ENCODE measurements at places on chromosomes 13 and 19. TPM values are rescaled to one million over a fixed set of nuclear protein-coding genes. Genes with fewer than 3 reads are reported as not detected.

Gene IRS2
- total RNA-seq, result 15.3 TPM

Gene COX7A1
- 88.5 TPM for total RNA-seq

Gene SYDE1
- total RNA-seq, result 29.6 TPM

Gene ZSWIM9
- total RNA-seq, result 10.0 TPM

GRCh38 chr13:109745702-109746101 lies 40.7 kb downstream of the IRS2 start:
- H3K27me3 ChIP-seq, result no peaks in the 10 kb centered on the region
- DNase-seq, result no peak
- H3K36me3 ChIP-seq, result no peaks in the 10 kb centered on the region
- no peaks in the 10 kb centered on the region for H3K4me1 ChIP-seq
- H3K27ac ChIP-seq, result no peak overlapping the region

DNA sequence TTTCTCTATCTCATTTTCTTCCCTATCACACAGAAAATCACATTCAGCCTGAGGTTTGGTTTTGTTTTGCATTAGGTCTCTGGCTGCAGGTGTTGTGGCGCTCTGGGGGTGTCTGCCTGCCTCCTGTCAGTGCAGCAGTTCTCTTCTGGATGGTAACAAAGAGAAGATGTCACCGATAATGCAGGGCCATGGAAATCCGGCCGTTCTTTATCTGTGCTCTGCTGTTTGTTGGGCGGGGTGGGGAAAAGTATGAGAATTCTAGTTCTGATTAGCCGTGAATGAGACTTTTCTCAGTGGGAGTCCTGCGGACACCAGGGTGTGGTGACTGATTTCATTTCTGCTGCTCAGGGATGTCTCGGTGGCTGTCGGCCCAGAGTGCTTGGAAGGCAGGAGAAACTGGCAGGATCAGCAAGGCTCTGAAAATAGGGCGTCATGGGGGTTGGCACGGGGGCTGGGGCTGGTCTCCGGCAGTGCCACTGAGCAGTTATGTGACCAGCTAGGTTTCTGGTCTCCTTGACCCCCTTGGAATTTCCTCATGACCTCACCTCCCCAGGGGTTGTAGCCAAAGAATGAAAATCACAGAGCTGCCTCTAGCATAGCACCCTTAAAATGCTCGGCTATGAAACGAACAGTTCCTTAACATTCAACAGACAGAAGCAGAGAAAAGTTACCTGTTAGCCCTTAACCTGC lies 5.0 kb downstream of the RNF113B start:
- H3K27me3 ChIP-seq, result no peaks in the 10 kb centered on the region
- H3K36me3 ChIP-seq, result no peaks in the 10 kb centered on the region
- no peak for DNase-seq
- peak overlapping the region; percentile 79 for H3K27ac ChIP-seq
- H3K4me1 ChIP-seq, result no peaks in the 10 kb centered on the region

DNA sequence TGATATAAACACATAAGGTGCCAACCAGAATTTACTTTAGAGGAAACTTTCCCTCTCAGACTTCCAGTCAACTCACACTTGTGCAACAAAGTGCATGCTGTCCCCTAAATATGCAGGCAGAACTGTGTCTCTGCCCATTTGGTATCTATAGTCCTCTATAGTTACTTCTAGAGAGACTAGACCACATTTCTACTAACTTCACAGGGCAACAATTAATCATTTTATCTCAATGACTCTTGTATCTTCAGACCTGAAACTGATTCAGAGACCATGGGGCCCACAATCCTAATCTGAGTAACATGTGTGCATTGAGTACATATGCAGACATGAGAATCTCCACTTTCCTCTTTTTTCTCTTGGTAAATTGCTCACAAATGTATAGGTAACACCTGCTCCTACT lies 158.1 kb downstream of the ZNF486 start:
- no peak for DNase-seq
- peaks cover 7% of the 10 kb centered on the region for H3K4me1 ChIP-seq
- no peak overlapping the region for H3K27ac ChIP-seq
- H3K36me3 ChIP-seq, result no peaks in the 10 kb centered on the region
- H3K4me3 ChIP-seq, result no peak overlapping the region

DNA sequence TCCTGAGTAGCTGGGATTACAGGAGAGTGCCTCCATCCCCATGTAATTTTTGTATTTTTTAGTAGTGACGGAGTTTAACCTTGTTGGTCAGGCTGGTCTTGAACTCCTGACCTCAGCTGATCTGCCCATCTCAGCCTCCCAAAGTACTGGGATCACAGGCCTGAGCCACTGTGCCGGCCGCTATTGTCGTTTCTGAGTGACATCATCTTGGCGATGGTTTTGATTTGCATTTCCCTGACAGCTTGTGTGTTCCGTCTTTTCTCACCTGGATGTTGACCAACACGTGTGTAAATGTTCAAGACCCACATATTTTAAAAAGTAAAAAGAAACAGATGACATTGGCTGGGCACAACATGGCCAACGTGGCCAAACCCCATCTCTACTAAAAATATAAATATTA lies 12.8 kb upstream of the MKNK2 start:
- no peak overlapping the region for H3K4me3 ChIP-seq
- no peaks in the 10 kb centered on the region for H3K27me3 ChIP-seq
- H3K36me3 ChIP-seq, result no peaks in the 10 kb centered on the region
- H3K27ac ChIP-seq, result peak overlapping the region; percentile 84
- DNase-seq, result no peak

- no peaks in the 10 kb centered on the region for H3K4me1 ChIP-seq
- no peak for DNase-seq
- H3K27ac ChIP-seq, result no peak overlapping the region
- H3K27me3 ChIP-seq, result no peaks in the 10 kb centered on the region
Measured at GRCh38 chr13:40031031-40031430, 375.6 kb downstream of the COG6 start.

DNA sequence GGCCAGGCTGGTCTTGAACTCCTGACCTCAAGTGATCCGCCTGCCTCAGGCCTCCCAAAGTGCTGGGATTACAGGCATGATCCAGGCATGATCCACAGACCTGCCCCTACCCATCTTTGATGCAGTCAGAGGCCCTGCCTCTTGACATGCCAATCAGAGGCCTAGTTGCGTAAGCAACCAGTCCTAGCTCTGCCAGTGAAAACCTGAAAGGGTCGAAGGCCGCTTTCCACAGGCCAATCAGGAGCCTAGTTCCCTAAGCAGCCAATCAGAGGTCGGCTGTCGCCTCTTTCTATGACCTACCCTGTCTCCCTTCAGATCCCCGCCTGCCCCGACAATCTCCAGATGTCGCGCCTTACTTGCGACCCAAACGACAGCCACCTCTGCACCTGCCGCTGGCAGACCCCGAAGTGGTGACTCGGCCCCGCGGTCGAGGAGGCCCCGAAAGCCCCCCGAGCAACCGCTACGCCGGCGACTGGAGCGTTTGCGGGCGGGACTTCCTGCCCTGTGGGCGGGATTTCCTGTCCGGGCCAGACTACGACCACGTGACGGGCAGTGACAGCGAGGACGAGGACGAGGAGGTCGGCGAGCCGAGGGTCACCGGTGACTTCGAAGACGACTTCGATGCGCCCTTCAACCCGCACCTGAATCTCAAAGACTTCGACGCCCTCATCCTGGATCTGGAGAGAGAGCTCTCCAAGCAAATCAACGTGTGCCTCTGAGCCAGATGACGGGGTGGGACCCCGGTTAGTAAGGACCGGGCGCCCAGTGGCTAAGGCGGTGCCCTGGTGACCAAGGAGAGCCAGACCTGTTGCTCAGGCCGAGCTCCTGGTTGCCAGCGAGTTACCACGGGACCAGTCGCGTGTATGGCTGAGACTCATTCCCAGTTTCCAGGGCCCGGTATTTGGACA lies 6.3 kb downstream of the SYDE1 start:
- H3K4me1 ChIP-seq, result no peaks in the 10 kb centered on the region
- no peak for DNase-seq
- no peak overlapping the region for H3K4me3 ChIP-seq
- no peaks in the 10 kb centered on the region for H3K27me3 ChIP-seq
- peaks cover 52% of the 10 kb centered on the region for H3K36me3 ChIP-seq

DNA sequence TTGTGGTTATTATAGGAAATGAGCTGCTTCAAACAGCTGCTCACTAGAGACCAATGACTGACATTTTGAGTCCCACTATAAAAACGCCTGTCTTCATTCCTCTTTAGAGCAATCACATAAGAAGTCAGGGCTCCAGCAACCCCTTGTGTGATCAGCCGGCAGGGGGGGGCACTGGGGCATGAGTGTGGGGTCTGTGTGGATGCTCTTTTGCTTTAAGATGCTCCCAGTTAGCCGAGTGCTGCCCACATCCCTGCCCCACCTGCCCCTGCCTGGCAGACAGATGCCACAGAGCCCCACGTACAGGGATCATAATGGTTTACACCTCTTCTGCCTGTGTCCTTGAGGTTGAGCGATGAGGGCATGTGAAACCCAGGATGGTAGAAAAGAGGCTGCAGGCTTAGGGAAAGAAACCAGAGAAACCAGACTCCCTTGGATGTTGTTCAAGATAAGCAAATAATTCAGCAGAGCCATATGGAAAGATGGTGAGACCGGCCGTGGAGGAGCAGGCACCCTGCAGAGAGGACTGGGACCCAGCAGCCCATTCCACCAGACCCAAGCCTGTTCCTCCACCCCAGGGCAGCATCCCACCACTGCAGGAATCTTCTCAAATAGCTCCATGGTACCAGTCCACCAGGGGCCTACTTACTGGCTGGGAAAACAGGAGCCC lies 55.4 kb downstream of the CHST8 start:
- H3K27me3 ChIP-seq, result no peaks in the 10 kb centered on the region
- DNase-seq, result peak; percentile 49
- no peaks in the 10 kb centered on the region for H3K4me1 ChIP-seq
- H3K27ac ChIP-seq, result no peak overlapping the region

DNA sequence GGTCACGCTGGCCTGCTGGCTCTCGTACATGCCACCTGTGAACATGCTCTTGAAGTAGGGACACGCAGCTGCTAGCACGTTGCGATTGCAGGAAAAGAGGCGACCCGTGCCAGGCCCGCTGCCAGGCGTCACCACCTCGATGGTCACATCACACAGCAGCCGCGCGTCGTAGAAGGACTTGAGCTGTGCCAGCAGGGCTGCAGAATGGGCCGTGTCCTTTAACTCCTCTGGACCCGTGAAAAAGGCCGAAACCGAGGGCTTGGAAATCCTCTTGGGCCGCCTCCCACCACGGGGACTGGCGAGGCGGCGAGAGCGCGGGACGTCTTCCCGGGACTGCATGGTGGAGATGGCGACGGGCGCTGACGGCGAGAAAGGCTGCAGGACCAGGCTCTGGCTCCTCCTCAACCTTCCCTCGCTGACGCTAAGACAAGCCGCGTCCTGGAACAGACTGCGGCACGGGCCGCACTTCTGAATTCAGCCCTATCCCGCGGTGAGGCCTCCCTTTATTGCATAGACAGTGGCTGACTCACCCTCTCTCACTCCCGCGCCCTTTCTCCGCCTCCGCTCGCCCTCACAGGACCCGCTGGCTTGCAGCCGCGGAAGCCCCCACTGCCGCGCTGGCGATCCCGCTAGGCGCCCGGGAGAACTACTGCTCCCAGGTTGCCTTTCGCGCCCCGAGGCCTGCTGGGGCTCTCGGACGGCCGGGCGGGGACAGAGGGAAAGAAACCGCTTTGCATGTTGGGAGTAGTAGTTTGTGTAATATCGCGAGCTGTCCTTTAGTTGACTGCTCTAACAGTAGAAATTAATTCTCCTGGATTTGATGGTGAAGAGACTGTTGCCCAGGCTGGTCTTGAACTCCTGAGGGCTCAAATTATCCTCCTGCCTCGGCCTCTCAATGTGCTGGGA lies at the start of gene KBTBD7:
KBTBD7 (minus strand) TSS at position 651 of the 906 bp plus-strand sequence; CDS start at position 339, 312 bp downstream.
- H3K4me3 ChIP-seq, result peak within 1 kb of the TSS; percentile 80
- H3K4me1 ChIP-seq, result no peaks in the 10 kb centered on the region
- DNase-seq, result peak; percentile 97
- H3K27me3 ChIP-seq, result no peaks in the 10 kb centered on the region
- H3K27ac ChIP-seq, result peak within 1 kb of the TSS; percentile 89
- no peaks in the 10 kb centered on the region for H3K36me3 ChIP-seq

DNA sequence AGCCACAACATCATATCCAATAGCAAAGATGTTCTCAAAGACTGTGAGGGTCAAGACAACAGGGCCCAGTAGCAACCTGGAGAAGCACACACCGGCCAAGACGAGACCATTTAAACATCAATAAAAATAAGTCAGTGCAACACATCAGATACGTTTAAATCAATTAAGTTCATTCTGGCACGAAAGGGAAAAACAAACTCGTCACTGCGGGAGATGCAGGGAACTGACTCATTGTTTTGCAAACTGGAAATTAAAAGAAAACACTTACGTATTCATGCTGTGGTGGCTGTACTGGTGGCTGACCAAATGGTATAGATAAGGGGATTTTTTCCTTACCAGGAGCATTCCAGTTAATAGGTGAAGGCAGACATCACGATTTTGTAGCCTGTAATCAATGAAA lies 26.3 kb upstream of the SLC15A1 start:
- H3K4me1 ChIP-seq, result no peaks in the 10 kb centered on the region
- no peak for DNase-seq
- H3K36me3 ChIP-seq, result no peaks in the 10 kb centered on the region

DNA sequence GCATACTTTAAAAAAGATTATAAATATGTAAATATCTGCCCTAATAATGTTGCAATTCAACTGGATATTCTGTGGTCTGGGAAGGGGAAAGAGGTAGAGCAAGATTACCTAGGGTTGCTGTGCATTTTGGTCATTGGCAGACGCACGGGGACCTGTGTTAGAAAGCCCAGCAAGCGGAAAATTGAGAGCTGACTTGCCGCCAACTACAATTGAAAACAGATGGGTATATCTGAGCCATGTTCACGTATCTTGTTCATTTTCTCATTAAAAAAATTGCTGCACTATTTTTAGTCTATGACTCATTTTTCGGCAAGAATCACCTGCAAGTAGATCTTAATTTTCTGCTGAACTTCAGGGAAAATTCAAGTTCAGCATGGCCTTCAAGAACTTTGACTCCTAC lies 308.5 kb upstream of the TMTC4 start:
- no peaks in the 10 kb centered on the region for H3K36me3 ChIP-seq
- H3K27ac ChIP-seq, result no peak overlapping the region
- DNase-seq, result no peak

DNA sequence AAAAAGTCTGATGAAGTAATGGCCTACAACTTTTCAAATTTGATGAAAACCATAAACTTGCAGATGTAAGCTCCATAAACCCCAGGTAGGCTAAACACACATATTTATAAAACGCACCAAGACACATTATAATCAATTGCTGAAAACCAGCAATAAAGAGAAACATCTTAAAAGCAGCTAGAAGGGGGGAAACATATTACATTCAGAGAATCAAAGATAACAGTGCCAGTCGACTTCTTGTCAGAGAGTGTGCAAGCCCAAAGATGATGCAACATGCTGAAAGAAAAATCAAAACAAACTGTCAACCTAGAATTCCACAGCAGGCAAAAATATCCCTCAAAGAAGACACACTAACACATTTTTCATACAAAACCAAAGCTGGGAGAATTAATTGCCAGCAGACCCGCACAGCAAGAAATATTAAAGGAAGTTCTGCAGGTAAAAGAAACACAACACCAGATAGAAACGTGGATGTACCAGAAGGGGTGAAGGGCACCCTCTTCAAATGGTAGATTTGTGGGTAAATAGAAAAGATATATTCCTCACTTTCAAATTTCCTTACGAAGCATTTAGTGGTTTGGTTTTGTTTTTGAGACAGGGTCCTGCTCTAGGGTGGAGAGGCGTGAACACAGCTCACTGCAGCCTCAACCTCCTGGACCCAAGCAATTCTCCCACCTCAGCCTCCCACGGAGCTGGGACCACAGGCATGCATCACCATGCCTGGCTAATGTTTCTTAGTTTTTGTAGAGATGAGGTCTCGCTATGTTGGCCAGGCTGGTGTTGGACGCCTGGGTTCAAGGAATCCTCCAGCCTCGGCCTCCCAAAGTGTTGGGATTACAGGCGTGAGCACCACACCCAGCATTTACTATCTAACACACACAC lies 16.5 kb upstream of the ATP1A3 start:
- H3K36me3 ChIP-seq, result peaks cover 11% of the 10 kb centered on the region
- H3K4me3 ChIP-seq, result no peak overlapping the region
- no peak overlapping the region for H3K27ac ChIP-seq
- DNase-seq, result no peak
- H3K4me1 ChIP-seq, result no peaks in the 10 kb centered on the region
